GOT3 (cell line): ENCODE measurements at places on chromosomes 3 and 15.

DNA sequence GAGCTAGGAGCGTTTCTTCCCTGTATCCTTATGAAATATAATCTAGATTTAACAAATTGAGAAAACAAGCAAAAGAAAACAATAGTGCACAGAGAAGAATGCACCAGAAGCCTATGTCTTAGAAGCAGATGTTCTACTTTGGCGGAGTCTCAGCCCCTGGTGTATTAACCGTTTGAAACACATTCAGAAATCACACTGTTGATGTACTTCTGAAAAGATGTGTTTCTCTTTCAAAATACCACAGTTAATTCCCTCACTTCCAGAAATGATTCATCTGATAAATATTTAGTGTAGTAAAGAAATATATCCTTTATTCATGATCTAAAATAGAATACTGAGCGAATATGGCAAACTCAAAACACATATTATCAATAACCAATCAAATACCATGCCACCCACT, 77.7 kb downstream of the CBLB start:
- no peak for DNase-seq

- no peak for DNase-seq
These were observed 56.4 kb upstream of the PHLDB2 start for GRCh38 chr3:111802700-111803099.

- DNase-seq: no peak
These were observed 3.5 kb downstream of the FURIN start for GRCh38 chr15:90871716-90872485.

- DNase-seq: no peak
These were observed 55.4 kb downstream of the RASGRF1 start for GRCh38 chr15:79035111-79035601.

DNA sequence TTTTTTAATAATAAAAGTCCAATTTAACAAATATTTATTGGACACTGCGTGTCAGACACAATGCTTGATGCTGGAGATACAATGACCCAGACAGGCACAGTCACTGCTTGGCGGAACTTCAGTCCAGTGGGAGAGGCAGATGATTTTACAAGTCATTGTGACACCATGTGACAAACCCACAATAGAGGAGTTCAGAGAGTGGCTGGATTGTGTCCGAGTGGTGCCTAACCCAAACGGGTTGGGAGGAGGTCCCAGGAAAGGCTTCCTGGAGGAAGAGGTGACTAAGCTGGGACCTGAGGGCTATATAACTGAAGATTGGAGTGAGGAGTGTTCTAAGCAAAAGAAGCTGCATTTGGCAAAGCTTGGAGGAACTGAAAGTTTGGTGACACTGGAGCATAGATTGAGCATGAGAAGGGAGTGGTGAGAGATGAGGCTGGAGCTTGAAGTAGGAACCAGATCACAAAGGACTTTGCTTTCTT, 41.4 kb downstream of the CRTC3 start:
- DNase-seq: no peak

GRCh38 chr3:51997935-51998596, 2.4 kb upstream of the RPL29 start:
- DNase-seq: no peak

GRCh38 chr15:55673287-55673686, 69.7 kb downstream of the PRTG start:
- DNase-seq: no peak

- DNase-seq: no peak
These were observed 795 bp upstream of the SCAANT1 start for GRCh38 chr3:63912768-63913588.

DNA sequence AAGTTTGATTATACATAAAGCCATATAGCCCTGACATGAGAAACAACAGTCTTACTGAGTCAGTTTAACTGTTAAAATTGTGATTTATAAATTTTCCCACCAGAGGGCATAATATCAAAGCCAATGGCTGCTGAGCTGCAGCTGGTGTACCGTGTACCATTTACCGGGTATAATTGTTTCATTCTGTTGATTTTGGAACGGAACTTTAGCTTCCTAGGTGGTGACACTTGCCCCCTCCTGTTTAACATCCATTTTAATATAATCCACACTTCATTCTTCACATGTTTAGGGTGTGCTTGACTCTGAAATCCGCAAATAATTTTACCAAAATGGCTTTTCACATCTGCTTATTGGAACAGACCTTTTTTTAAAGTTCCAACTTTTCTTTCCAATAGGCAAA, 72.8 kb downstream of the SLC9A9 start:
- no peak for DNase-seq

- DNase-seq: no peak
These were observed 44.5 kb downstream of the NEK10 start for GRCh38 chr3:27324686-27325085.

DNA sequence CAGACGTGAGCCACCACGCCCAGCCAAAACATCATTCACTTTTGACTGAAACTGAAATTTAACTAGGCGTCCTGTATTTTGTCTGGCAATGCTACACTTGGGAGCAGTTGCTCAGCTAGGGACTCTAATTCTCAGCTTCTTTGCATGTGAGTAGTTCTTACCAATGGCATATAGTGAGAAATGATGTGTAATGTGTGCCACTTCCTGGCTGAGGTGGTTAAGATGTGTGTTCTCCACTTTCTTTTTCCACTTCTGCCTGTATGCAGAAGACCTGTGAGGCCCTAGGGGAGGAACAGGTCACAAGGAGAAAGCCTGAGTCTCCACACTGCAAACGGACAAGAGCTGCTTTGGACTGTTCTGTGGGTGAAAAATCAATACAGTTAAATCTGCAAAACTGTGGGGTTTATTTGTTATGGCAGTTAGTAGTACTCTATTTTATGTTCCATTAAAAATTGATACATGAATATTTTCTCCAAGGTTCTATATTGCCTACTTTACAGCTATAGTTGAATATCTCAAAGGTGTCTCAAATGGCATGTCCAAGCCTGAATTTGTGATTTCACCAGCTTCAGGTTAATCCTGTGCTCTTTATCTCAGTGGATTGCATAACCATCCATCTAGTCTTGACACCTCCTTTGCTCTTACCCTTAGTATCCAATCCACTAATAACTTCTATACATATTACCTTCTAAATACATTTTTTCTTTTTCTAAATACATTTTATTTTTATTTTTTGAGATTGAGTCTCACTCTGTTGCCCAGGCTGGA, 59.3 kb downstream of the NR1D2 start:
- DNase-seq: no peak

DNA sequence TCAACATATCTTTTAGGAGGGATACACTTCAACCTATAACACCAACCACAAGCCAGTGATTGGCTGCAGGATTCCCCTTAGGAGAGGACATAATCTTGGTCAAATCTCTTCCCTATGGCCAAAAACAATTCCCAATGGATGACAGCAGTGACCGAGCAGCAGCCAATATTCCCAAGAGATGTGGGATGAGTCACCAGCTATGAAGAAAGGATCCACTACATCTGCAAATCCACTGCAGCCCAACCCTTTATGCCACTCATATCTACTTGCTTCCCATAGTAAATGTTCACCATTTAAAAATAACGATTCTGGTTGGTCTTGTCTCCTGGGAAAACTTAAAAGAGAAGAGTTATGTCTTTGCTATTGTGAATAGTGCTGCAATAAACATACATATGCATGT, 4.5 kb upstream of the IQCF5 start:
- no peak for DNase-seq

DNA sequence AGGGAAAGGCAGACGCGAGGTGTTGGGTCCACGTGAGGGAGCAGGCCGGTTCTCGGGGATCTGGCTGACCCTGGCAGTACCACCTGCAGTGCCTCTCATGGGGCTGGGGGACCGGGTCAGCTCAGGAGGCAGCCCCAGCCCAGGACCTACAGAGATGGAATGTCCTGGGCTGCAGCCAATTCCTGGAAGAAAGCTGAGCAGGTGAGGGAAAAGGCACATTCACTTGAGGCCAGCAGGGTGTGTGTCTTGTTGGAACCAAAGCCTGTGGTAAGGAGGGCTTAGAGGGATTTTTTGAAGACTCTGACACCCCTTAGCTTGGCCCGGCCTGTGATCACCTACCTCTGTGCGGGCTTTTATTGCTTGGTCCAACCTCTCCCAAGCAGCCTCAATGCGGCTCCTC, 15.8 kb downstream of the PLA2G4B start:
- no peak for DNase-seq

DNA sequence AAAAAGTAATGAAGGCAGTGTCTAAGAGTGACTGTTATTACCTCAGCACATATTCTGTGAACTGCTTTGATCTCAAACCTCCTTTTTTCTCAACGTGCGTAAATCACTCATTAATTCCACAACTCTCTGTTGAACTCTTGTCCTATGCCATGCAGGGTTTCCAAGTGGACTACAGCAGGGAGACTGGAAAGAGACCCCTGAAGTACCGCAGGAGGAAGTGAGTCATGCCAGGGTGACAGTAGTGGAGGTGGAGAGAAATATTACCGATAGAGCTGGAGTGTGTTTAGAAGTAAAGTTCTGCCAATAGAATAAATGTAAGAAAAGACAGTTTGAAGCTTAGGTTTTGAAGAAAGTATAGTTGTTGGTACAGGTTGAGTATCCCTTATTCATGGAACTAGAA, 908.9 kb downstream of the ROBO1 start:
- no peak for DNase-seq

DNA sequence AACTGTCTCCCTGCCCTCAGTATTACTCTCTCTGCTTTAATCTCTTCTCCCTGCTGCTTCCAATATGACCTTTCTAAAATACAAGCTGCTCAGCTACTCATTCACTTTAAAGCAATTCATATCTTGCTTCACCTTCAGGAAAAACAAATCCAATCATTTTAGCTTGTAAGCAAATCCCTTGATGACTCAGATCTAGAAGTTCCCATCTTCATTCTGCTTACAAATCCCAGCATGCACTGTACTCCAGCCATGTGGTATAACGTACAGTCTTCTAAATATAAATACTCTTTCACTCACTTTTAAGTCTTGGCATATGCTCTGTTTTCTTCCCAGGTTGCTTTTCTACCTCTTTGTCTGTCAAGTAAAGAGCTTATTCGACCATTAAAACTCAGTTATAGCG, 1009.1 kb upstream of the SEMA6D start:
- DNase-seq: no peak

GRCh38 chr3:144282313-144282712, 310.7 kb downstream of the DIPK2A start:
- no peak for DNase-seq

- DNase-seq: no peak
These were observed 26.2 kb downstream of the SLC12A8 start for GRCh38 chr3:125186261-125186787.

DNA sequence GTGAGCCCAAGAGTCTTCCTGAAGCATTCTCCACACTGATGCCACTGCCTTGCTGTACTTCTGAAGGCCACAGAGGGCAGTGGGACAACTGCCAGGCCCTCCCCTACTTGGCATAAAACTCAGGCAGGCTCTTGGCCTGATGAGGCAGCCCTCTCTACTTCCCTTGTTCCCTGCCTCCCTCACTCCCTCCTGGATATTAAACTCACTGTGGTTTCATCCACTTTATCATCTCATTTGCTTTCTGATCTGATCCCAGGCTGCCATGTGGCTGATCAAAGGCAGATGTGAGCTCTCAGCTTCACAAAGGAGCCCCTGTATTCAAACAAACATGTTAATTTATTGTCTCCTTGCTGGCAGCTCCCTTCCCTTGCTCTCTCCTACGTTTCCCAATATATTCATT, 533.5 kb downstream of the IGSF11 start:
- DNase-seq: no peak

- DNase-seq: no peak
These were observed 51.1 kb downstream of the NEDD4 start for GRCh38 chr15:55942332-55942731.

GRCh38 chr3:43048470-43048869, 57.4 kb downstream of the POMGNT2 start:
- no peak for DNase-seq

GRCh38 chr15:30929064-30929669, 25.5 kb downstream of the FAN1 start:
- DNase-seq: no peak

- no peak for DNase-seq
These were observed 5.2 kb downstream of the HEG1 start for GRCh38 chr3:125050488-125051090.
